Activated naive CD4-positive, alpha-beta T cell (primary cell): ENCODE measurements at places on chromosomes 2 and 18.

DNA sequence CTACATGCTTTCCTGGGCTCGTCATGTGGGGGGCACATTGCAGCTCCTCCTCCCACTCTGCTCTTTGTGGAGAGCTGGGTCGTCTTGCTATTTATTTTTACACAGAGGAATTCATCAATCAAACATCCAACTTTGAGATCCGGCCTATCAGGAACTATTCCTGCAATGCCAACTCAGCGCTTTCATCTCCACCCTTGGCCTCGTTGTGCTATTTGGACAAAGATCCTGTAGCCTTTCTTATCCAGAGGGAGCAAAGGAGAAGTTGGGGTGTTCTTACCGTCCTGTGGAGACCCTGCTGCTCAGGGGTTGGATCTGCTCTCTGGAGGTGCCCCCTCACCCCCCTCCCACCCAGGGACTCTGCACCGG is 92.1 kb downstream of the ASB1 start:
- no peak for DNase-seq

GRCh38 chr2:36356298-36356989 is 866 bp downstream of the CRIM1 start:
- no peak for DNase-seq

DNA sequence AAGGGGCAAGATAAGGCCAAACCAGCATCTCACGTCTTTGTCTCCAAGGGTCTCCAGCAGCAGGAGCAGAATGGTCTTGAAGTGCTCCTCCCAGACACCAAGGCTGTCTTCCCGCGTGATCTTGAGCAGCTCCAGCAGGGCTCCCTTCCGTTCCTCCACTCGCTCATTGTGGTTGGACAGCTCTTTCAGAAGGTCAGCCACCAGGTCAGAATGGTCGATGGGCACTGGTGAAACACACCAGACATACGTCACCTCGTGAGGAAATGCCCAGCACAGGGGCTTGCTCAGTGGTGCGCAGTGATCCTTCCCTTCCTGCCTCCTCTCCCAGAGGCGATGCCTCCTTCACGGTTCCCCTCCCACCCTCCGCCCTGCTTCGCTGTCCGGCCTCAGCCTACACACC is 80.1 kb upstream of the TFCP2L1 start:
- no peak for DNase-seq

GRCh38 chr18:25399554-25399953 is 47.6 kb upstream of the ZNF521 start:
- no peak for DNase-seq

- no peak for DNase-seq
Observed at GRCh38 chr18:76497021-76497420, 2.0 kb upstream of the ZNF516 start.

DNA sequence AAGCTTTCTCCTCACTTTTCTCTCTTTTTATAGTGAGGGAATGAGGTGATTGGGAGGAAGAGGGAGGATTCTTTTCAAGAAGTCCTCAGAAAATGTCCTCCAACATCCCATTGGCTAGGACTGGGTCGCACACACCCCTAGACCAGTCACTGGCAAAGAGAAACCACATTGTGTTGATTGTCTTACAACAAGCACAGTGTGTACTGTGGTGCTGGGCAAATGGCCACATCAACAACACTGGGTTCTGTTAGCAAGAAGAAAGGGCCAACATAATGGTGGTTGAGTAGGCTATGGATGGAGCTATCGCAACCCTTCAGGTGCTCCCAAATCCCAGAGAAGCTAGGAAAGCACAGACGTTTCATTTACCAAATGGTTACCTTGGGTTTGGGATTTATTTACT is 18.7 kb upstream of the PTPN4 start:
- DNase-seq = no peak

DNA sequence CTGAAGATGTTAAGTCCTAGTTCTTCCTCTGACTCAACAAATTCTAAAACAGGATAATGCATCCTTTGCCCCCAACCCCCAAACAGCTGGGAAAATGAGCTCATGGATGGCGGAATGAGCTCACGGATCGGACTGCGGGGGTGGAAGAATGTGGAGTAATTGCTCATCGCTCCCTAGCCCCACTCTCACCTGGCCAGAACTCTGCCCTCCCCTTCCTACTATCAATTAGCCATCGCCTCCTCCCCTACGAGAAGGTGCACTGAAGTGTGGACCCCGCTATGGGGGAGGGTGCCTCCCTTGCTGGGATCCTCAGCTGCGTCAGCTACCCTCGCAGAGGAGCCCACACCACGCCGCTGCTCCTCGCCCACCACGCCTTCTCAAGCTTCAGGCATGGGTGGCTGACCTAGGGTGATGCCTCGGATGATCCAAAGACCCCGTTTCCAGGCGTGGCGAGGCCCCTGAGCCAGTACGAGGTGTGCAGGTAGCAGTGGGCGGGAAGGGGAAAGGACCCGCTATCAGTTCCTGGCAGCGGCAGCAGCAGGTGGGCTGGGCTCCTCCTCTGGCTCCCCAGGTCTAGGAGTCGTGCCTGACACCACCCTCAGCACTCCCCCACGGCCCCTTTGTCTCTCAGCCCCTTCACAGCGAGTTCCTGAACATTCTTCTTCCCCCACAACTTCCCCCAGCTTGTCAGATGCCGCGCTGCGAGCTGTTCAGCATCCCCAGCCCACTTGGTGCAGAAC is 82.1 kb upstream of the POMC start:
- peak; percentile 35 for DNase-seq

DNA sequence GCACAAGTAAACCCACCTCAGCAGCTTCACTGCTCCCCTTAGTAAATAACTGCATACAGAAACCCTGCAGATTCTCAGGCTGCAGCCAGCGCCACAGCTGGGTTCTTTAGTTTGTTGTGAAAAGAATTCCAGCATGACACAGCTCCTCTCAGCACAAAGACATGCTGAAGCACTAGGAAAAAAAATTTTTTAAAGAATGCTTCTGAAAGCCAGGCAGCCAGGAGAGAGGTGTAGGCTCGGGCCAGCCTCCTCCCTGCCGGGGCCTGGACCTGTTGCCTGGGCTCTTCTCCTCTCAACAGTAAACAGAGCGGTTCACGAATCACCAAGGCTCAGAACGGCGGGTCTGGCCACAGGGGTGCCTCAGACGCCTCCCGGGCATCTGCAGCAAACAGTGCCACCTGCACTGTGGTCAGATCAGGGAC is 95.7 kb upstream of the POU3F3 start:
- DNase-seq = no peak

DNA sequence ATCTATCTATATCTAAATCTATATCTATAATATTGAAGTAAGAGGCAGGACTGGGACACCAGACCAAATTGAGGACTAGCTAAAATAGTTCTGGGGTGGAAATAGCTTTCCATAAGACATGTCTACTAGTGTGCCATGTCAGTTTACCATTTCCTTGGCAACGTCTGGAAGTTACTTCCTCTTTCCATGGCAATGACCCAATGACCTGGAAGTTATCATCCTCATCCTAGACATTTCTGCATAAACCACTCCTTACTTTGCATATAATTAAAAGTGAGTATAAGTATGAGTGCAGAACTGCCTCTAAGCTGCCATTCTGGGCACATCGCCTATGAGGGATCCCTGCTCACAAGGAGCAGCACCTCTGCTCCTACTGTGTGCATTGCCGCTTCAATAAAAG is 734.0 kb upstream of the GCFC2 start:
- no peak for DNase-seq

- no peak for DNase-seq
Observed at GRCh38 chr2:39663187-39663930, 2.4 kb upstream of the TMEM178A start.

GRCh38 chr2:37412231-37412630 is 67.8 kb downstream of the QPCT start:
- DNase-seq = no peak

DNA sequence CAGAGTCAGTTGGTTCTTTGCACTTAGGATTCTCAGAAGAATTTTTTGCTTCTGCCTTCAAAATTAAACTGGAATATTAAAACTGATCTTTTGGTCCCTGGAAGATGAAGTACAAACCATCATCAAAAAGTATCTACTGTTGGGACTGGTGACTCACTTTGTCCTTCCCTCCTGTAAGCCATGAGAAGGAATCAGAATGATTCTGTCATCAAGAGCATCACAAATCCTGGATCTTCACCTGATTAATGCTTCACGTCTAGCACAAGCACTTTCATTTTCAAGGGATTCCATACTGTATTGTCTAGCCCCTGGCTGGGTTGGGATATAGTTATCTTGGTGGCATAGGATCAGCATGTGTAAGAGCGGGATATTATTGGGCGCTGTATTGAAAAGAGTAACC is 69.3 kb upstream of the CYP1B1 start:
- DNase-seq = no peak

- DNase-seq = no peak
Observed at GRCh38 chr2:144890828-144891227, 370.9 kb upstream of the ZEB2 start.

DNA sequence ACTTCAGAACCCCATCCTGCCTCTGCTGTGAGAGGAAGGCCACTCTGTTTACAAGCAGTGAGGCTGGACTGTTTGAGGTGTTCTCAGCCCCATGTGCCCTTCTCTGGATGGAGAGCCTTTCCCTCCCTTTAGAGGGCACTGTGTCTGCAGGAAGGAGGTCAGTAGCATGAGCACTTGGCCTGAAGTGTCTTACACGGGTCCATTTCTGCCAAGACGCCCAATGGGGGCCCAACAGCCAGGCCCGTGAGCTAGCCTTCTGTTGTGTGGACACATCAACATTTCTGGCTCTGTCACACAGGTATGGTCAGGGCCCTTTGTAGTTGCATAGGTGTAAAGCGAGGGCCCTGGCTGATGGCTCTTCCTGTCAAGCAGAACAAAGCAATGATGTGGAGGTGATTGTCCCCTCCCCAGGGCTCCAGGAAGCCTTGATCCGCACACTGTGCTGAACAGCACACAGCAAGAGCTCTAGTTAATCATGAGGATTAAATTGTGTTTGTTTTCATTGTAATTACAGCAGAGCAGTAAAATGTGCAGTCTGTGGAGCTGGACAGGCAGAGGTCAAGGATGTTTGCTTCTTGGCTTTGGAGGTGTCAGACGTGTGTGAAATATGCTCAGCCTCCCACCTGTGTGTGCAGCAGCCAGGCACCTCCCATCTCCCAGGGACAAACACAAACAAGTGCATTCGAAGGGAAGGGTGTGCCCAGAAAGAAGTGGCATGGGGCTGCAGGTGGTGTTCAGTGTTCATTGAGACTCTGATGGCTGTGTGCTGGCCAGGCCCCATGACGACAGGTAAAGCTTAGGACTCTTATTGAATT is 132.1 kb downstream of the SH3RF3 start:
- no peak for DNase-seq

DNA sequence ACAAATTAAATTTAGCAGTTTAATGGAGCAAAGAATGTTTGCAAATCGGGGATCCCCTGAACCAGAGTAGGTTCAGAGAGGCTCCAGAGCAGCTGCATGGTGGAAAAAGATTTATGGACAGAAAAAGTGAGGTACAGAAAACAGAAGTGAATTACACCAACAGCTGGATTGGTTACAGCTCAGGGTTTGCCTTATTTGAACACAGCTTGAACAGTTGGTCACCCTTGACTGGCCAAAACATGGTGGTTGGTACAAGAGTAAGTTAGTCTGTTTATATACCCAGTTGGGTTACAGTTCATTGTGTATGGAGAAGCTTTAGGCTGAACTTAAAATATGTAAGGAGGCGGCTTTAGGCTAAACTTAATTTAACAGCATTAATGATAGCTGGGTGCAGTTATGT is 5.4 kb upstream of the CDCA7 start:
- no peak for DNase-seq

DNA sequence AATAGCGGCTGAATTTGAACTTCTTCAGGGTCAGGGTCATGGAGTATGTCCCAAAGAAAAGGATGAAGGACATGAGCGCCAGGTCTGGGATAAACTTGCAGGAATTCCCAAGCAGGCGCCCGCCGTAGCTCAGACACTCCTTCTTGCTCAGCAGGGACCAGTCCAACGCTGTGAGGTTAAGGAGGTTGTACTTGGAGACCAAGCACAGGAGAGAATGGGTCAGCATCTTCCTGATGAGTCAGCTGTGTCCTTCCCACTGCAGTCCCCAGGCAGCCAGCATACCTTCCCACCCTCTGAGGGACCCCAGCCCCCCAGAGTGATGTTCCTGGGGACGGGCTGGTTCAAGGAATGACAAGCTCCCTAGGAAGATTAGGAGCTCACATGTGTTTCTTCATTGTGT is 40.9 kb downstream of the MTHFD2 start:
- no peak for DNase-seq

DNA sequence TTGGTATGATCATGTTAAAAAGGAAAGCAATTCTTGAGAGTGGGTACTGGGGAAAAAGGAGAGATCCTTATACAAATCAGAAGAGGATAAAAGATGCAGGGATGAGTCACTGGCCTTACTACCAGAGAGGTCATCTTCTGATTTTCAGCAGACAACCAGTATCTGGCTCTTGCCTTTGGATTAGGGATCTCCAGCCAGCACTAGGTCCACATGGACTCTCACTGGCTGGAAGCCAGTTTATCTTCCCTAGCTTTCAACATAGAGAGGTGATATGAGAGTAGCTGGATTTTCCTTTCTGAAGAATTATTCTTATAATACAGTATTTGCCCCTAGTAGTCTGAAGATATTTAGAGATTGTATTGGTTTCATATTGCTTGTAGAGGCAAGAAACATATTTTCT is 30.2 kb downstream of the CERKL start:
- DNase-seq = no peak

GRCh38 chr2:12709207-12709522 is 7.6 kb upstream of the TRIB2 start:
- DNase-seq = no peak

DNA sequence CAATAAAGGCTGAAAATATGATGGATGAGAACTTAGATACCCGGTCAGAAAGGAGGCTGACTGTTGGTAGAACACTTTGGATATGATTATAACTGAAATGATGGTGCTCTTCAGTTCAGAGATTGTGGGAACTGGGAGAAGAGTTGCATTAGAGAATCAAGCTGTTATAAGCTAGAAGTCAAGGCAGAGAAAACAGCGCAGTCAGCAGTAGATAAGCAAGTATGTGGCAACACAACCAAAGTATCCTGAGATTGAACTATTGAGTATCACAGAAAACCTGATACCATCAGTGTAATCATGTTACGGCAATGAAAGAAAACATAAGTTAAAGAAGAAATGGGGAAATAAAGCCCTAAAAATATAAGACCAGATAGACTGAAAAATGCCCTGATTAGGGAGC is 633.9 kb upstream of the LRRTM1 start:
- DNase-seq = no peak

DNA sequence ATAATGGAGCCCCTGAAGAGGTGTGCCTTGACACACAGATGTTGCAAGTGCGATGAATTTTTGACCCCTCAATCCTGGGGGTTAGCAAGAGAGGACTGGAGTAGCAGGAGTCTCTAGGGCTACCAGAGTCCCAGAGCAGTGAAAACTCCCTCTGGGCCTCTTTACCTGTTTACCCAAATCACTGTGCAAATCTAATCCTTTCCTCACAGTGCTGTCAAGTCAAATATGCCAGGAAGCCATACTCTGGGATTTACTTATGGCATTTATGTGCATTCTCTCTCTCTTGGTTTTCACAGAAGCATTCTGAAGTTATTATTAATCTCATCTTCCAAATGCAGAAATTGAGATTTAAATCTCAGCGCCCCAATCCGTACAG is 62.0 kb downstream of the MOGAT1 start:
- DNase-seq = no peak

GRCh38 chr2:9809448-9810088 is 33.7 kb upstream of the TAF1B start:
- no peak for DNase-seq
